ENCODE measurements at places on chromosomes 5 and 9.
A peak's percentile ranks its signal among the peaks of the same experiment; 100 is the strongest.

- no peak for DNase-seq
Observed at GRCh38 chr5:126970517-126971017, 59.8 kb downstream of the MARCHF3 start.

DNA sequence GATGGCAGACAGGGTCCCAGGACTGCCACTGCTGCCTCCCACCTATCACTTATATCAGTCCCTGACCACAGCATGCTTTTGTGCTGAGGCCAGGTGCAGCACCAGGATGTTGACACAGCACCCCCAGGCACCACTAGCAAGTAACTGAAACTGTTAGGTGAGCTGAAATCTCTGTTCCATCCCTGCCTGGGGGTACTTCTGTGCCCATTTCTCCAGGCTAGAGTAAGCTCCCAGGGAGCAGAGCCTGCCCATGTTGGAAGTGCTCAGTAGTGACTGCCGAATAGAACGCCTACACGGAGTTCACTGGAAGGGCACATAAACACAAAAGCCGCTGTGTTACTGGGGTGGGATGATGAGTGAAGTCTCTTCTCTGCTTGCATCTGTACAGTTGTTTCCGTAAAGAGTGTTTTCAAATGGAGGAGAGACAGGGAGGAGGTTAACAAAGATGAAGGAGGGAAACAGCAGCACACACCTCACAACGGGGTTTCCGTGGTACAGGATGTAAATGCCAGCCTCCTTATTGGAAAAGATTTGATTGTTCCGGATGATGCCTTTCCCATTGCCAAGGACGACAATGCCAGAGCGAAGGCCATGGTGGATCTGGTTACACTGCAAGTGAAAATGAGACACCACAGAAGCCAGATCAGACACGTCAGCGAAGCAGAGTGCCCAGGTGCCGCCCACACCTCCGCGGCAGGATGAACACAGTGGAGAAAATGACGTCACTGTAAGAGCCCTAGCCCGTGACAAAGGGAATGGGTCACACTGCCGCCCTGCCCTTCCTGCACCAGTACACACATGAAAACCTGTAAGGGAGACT, 43.1 kb downstream of the POLR1E start:
- DNase-seq = no peak

- DNase-seq = no peak
Observed at GRCh38 chr5:16492398-16493140, 27.0 kb upstream of the ZNF622 start.

DNA sequence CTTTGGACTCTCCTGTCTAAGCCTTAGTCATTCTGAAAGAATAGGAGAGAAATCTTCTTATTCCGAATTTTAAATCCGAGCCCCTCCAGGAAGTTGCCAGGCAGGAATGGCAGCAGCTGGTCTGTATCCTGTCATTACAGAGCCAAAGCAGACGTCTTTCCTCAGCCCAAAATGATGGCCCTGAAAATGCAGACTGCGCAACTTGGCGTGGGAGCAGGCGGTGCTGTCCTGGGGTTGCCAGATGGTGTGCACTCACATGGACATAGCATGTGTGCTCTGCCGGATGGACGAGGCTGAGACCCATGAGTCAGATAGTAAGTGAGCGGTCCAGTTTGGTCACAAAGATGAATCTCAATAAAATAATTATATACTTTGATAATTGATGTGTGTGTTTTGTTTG, 410.4 kb downstream of the KCTD16 start:
- DNase-seq = no peak

DNA sequence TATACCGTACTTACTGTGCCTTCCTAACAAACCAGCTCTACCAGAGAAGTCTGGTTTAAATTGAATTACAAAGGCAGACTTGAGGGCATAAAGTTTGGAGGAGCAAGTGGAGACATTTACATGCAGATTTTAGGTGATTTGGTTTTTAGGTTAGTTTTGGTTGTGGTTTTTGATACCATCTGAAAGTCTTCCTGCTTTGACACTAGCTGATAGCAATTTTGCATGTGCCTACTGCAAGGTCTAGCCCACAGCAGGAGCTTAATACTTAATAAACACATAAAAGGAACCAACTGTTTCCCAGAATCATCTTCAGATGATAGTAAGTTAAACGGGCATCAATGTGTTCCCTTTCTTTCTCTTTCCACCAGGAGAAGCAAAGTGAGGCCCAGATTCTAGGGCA, 3.4 kb upstream of the ESM1 start:
- no peak for DNase-seq

DNA sequence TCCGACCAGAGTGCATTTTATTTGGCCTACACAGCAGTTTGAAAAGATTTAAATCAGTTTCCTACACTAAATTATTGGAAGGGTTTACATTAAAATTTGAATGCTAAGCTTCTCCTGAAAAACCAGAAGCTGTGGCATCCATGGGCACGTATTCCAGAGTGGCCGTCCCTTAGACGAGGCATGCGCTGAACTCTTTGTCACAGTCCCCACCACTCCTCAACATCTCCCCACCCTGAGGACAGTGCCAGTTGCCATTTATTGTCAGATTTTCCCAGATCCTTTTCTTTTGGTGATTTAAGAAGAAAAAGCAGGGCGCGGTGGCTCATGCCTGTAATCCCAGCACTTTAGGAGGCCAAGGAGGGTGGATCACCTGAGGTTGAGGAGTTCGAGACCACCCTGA, 39.9 kb upstream of the UNC5A start:
- DNase-seq = peak; percentile 14

GRCh38 chr5:56632199-56632598, 183.2 kb upstream of the MAP3K1 start:
- DNase-seq = no peak

GRCh38 chr9:128828719-128829452, 708 bp downstream of the SPOUT1 start:
- DNase-seq = no peak

DNA sequence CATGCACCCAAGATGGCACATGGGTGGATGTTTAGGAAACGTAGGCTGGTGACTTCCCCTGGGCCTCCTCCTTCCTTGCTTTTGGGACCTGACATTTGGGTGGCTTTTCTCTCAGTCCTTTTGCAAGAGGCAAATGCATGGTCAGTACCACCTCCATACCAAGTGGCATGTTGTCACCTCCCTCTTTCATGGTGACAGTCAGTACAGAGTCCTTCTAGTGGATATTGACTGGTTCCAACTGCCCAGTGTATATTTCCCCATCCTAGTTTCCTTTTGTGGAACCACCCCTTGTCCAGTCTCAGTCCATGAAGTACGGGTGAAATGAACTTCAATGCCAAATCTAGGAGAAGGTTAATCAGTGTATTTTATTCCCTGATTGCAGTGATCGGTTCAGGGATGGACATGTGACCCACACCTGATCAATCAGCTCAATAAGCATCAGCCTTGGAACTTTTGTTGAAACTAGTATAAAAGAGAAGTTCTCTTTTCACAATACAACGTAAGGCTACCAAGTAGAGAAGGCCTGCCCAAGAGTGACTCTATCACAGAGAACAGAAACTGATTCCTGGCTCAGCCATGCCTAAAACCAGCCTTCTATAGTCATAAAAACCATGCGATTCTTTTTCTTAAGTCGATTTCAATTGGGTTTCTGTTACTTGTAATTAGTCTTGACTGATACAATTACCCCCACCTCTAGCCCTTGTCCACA, 143.4 kb upstream of the KLF9 start:
- no peak for DNase-seq

GRCh38 chr5:165201369-165201768, 1696.0 kb downstream of the MAT2B start:
- no peak for DNase-seq

DNA sequence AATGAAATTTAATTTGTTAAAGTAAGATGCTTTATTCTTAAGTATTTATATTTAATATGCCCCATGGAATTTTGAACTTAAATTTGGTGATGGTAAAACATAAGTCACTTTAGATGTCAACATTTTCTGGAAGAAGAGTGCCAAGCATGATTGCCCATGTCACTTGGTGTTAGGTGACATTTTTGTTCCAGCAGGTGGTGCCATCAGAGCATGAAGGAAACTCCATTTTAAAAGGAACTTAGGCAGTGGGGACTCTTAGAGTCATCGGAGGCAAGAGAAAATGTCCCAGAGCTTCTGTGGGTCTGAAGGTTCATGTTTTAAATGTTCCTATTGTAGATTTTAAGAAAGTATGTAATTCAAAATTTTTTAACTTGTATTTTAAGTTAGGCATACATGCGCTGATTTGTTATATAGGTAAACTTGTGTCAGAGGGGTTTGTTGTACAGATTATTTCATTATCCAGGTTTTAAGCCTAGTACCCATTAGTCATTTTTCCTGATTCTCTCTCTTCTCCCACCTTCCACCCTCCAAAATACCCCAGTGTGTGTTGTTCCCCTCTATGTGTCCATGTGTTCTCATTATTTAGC, 789.3 kb downstream of the SEMA5A start:
- DNase-seq = no peak

DNA sequence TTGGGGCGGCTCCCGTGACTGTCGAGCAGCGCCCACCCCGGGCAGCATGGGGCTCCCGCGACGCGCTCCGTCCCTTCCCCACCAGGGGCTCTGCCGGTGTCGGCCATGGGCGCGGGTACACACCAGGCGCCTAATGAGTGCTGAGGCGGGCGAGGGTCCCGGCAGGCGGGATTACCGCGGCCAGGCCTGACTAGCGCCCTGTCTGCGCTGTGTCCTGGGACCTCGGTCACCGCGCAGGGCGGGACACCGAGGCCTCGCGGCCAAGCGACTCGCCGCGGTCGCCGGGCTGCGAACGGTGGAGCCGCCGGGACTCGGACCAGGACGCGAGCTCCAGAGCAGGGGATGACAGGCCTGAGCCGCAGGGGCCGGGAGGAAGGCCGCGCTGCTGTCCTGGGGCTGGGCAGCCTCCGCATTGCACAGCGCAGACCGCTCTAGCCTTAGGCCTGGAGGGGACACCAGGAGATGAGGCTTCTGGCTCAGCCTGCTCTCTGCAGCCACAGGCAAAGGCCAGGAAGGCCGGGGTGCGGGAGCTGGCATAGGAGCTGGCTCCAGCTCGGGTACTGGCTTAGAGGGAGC, 14.1 kb downstream of the LCN10 start:
- no peak for DNase-seq

DNA sequence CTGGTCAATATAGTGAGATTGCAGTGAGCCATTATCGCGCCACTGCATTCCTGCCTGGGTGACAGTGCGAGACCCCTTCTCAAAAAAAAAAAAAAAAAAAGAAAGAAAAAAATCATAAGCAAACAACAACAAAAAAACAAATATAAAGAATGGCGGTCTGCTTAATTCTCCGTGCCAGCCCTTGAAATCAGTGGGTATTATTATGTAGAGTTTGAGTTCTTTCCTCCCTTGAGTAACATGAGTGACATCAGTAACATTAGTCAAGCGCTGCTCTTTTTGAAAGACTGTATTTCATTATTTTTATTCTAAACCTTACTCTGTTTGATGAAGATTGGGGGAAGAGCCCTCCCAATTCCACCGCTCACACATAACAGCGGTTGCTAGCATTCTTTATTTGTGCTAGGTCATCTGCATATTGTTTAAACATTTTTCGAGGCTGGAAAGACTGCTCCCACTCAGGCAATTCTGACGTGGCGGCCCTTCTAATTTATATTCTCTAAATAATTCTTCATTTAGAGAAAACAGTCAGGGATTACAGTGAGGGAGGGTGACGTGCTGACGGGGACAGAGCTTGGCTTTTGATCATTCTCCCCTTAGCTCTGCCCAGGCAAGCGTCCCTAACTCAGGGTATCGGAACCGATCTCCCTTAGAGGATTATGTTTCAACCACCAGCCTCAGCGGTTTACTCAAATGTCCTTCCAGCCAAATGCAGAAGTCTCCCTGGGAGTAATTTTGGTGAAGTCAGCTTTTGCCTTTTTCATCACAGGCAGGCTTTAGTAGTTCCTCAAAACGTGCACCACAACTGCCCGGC, 860 bp upstream of the MARCHF6 start:
- DNase-seq = no peak

- DNase-seq = no peak
Observed at GRCh38 chr5:17907094-17907493, 272.8 kb downstream of the TAF11L14 start.

- DNase-seq = no peak
Observed at GRCh38 chr5:445591-445990, 2.6 kb downstream of the EXOC3 start.

DNA sequence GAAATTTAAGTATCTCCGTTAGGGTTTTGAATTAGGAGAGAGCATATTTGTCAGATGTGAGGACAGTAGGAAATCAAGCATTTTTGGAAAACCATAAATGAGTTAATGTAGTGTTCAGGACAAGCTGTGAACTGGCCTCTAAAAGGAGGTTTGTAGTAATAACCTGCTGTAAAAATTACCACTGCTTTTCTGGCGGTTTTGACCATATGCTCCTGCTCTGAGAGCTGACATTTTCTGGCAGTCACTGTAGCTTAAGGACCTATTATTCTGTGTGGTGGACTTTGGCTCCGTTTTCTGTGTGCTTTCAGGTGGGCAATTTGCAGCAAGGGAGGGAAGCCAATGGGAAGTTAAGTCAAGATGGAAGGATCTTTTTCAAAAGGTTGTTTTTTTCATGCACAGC, 111.1 kb downstream of the SGCD start:
- no peak for DNase-seq

- DNase-seq = no peak
Observed at GRCh38 chr9:32558408-32558934, 6.1 kb upstream of the TOPORS start.

- no peak for DNase-seq
Observed at GRCh38 chr5:2131826-2132496, 249.2 kb upstream of the IRX4 start.

GRCh38 chr5:180423598-180423997, 70.5 kb upstream of the GFPT2 start:
- DNase-seq = no peak
